ENCODE measurements at places on chromosomes 7 and 10. TPM values are rescaled to one million over a fixed set of nuclear protein-coding genes. Genes with fewer than 3 reads are reported as not detected.

GRCh38 chr7:46852795-46853194 lies 729.1 kb downstream of the TNS3 start:
- no peak overlapping the region for H3K27ac ChIP-seq
- no peak overlapping the region for H3K4me3 ChIP-seq
- no peaks in the 10 kb centered on the region for H3K4me1 ChIP-seq
- no peaks in the 10 kb centered on the region for H3K36me3 ChIP-seq
- no peaks in the 10 kb centered on the region for H3K27me3 ChIP-seq
- no peak for DNase-seq

DNA sequence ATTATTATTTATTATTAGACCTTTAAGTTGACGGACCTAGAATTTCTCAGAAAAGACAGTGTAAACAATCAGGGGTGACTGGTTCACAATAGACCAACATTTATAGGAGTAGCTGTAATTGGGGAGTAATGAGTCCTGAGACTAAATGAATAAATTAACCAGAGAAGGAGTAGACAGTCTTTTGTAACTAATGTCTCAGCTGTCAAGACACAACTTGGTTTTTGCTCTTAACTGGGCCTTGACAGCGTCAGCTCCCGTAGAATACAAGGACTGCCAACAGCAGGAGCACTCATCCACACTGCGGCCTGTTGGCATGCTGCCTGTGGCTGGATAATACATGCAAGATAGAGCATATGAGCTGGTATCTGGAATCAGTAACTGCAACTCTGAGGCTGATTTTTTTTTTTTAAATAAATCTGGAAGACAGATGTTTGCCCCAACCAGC lies 123.9 kb downstream of the CACNA2D1 start:
- no peak overlapping the region for H3K27ac ChIP-seq
- H3K27me3 ChIP-seq, result no peaks in the 10 kb centered on the region
- H3K4me1 ChIP-seq, result no peaks in the 10 kb centered on the region
- H3K4me3 ChIP-seq, result no peak overlapping the region
- DNase-seq, result no peak
- no peaks in the 10 kb centered on the region for H3K36me3 ChIP-seq

GRCh38 chr7:77413861-77414424 lies 2.2 kb downstream of the GSAP start:
- no peaks in the 10 kb centered on the region for H3K36me3 ChIP-seq
- H3K27me3 ChIP-seq, result no peaks in the 10 kb centered on the region
- peak overlapping the region; percentile 51 for H3K4me3 ChIP-seq
- no peak for DNase-seq
- H3K27ac ChIP-seq, result no peak overlapping the region
- H3K4me1 ChIP-seq, result peaks cover 71% of the 10 kb centered on the region

DNA sequence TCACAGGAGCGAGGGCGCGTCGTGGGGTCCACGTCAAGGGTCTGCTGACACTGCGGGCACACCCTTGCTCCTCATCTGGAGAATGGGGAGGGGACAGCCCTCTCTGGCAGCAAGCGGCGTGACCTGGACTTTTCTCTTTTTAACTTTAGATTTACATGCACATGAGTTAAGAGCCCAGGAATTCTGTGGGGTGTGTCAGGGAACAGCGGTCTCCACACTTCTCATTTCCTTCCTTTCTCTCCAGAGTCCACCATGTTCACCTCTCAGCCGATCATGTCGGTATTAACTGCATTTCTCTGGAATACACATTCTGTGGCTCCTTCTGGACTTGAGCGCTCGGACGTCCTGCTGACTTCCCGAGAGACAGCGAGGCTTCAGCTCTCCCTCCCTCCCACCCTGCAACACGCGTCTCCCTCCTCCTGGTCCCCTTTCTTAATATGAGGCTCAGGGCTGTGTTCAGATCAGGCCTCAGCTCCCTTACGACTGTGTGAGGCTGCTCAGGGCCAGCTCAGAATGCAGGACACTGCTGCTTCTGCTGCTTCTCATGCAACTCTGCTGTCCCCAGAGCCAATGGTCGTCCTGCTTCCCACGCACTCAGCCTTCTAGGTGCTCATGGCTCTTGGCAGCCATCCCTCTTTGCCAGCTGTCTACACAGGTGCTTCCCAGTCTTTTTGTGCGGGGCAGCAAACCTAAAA lies 261.3 kb downstream of the ELFN1 start:
- H3K4me1 ChIP-seq, result peaks cover 34% of the 10 kb centered on the region
- peak overlapping the region; percentile 24 for H3K27ac ChIP-seq
- H3K36me3 ChIP-seq, result peaks cover 13% of the 10 kb centered on the region
- no peaks in the 10 kb centered on the region for H3K27me3 ChIP-seq
- no peak for DNase-seq

DNA sequence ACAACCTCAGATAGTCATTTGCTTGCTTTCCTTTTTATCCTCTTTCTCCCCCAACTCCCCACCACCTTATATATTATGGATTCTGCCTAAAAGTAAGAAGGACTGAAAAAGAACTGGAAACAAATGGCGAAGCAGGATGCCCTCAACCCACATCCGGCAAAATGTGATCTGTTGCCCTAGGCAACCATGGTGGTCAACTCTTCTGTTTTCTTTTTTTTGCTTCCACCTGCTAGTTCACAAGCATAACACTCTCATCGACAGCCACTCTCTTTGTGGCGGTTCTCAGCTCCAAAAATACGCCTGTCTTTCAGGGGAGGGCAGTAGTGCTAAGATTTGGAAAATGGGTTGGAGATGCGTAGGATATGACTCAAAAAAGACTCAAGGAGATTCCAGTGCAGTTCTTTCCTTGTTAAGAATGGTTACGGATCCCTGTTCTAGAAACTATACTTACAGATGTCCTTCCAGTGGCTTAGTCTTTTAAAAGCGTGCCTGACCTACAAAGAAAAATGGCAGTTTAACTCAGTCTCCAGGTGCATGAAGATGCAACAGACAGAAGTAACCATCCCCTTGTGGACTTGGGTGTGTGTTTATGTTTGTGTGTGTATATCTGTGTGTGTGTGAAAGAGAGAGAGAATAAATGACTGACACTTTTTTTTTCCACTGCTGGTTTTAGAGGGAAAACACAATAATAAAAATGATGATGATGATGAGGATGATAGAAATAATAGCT lies 10.7 kb downstream of the APBB1IP start:
- no peaks in the 10 kb centered on the region for H3K27me3 ChIP-seq
- peak overlapping the region; percentile 90 for H3K4me3 ChIP-seq
- H3K4me1 ChIP-seq, result peaks cover 93% of the 10 kb centered on the region
- H3K36me3 ChIP-seq, result peaks cover 12% of the 10 kb centered on the region
- DNase-seq, result peak; percentile 30

DNA sequence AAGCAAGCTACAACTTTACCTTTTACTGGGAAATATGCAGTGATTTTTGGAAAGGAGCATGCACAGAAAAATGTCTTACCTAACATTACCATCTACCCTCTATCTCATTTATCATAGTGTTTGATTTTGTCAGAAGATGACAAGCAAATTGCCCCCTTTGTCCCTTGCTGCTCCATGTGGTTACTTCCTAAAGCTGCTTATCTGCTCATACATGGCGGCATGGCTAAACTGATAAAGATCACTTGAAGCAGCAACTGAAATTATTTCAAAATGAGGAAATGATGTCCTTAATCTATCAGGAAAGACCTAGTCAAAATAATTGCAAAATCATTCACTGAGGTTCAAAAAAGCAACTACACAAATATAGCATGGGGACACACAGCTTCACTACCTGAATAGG lies 1198.5 kb upstream of the SORCS1 start:
- H3K4me3 ChIP-seq, result no peak overlapping the region
- H3K27ac ChIP-seq, result no peak overlapping the region
- DNase-seq, result no peak
- H3K27me3 ChIP-seq, result no peaks in the 10 kb centered on the region

GRCh38 chr7:40937879-40938278 lies 765.0 kb downstream of the INHBA start:
- no peak overlapping the region for H3K4me3 ChIP-seq
- H3K4me1 ChIP-seq, result no peaks in the 10 kb centered on the region
- peaks cover 8% of the 10 kb centered on the region for H3K36me3 ChIP-seq
- no peak for DNase-seq

DNA sequence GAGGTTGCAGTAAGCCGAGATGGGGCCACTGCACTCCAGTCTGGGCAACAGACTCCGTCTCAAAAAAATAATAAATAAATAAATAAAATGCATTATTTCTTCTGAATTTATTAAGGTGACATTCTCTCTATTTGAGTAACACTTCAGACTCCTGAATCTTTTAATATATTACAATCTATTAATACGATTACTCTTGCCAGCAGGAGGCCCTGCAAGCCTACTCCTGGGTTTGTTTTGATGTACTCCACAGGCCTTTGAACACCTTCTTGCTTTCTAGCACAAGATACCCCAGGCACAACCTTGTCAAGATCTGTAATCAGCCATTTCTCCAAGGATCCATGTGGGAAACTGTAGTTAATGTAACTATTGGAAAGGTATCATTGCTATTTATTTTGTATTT lies 63.5 kb downstream of the COBL start:
- H3K27ac ChIP-seq, result no peak overlapping the region
- peaks cover 2% of the 10 kb centered on the region for H3K27me3 ChIP-seq
- H3K4me3 ChIP-seq, result no peak overlapping the region
- no peaks in the 10 kb centered on the region for H3K4me1 ChIP-seq
- DNase-seq, result no peak

DNA sequence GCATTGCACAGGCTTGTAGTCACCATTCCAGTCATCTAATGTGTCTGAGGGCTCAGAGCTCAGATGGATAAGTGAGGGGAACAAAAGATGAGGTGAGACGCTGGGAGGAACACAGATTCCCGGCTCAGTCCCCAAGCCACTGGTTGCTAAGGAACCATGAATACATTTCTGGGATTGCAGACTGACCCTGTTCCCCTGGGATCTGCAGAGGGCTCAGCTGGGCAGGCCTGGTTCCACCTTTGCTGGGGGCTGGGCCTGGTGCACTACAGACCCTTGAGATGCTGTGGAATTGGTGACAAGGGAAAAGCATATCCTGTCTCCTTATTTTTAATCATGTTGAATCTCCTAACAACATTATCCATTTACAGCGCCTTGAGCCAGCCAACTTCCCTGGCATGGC lies 19.2 kb downstream of the ELFN1 start:
- no peak for DNase-seq
- no peaks in the 10 kb centered on the region for H3K4me1 ChIP-seq
- no peak overlapping the region for H3K4me3 ChIP-seq

- no peak overlapping the region for H3K27ac ChIP-seq
- H3K36me3 ChIP-seq, result no peaks in the 10 kb centered on the region
- H3K4me3 ChIP-seq, result no peak overlapping the region
- H3K27me3 ChIP-seq, result peaks cover 3% of the 10 kb centered on the region
- no peaks in the 10 kb centered on the region for H3K4me1 ChIP-seq
Measured at GRCh38 chr10:90269699-90270098, 568.3 kb downstream of the KIF20B start.

DNA sequence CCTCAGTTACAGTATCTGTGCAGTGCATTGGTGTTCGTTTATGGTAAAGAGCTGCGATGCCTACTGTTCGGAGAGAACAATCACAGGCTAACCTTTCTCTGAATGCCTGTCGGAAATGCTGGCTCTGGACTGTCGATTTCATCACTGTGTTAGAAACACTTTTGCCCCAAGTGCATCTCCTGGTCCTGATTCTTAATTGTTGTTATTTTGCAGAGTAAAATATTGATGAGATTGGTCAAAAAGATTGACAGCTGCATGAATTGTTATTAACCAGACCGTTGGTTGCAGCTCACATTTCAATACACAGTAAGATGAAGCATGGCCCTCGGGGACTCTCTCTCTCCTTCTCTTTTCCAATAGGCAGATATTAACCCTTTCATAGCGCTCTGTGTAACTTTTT lies 557.4 kb upstream of the ADARB2 start:
- H3K27ac ChIP-seq, result no peak overlapping the region
- H3K4me1 ChIP-seq, result no peaks in the 10 kb centered on the region
- DNase-seq, result no peak
- no peak overlapping the region for H3K4me3 ChIP-seq

DNA sequence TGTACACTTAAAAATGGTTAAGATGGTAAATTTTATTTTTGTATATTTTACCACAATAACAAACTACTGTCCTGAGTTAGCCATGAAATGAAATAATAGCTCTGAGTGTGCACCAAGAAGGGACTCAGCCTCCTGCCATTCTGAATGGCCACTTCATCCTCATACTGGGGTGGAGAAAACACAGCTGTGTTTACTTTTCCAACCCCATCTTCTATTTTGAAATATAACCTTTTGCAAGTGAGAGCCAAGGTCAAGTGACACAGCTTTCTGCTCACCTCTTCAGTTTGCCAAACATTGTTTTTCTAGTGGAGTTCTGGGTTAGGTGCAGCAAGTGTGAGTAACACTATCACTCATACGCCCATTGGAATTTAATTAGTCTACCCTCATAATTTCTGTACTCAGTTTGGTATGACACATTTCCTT lies 107.4 kb upstream of the GLCCI1 start:
- DNase-seq, result no peak
- no peaks in the 10 kb centered on the region for H3K27me3 ChIP-seq
- no peak overlapping the region for H3K4me3 ChIP-seq
- no peak overlapping the region for H3K27ac ChIP-seq

Gene TRIM50
- total RNA-seq, result not detected

Gene OR9A4
- total RNA-seq, result not detected

Gene CCZ1
- total RNA-seq, result 72.5 TPM

Gene DRGX
- not detected for total RNA-seq

Gene OR2A1
- total RNA-seq, result not detected

Gene FEZF1
- not detected for total RNA-seq

Gene MARVELD1
- 1.1 TPM for total RNA-seq

Gene CYP2C19
- not detected for total RNA-seq
